ENCODE measurements at places on chromosomes 4 and X.

GRCh38 chr4:119284876-119285780 lies 36.8 kb downstream of the FABP2 start:
- DNase-seq, result no peak

DNA sequence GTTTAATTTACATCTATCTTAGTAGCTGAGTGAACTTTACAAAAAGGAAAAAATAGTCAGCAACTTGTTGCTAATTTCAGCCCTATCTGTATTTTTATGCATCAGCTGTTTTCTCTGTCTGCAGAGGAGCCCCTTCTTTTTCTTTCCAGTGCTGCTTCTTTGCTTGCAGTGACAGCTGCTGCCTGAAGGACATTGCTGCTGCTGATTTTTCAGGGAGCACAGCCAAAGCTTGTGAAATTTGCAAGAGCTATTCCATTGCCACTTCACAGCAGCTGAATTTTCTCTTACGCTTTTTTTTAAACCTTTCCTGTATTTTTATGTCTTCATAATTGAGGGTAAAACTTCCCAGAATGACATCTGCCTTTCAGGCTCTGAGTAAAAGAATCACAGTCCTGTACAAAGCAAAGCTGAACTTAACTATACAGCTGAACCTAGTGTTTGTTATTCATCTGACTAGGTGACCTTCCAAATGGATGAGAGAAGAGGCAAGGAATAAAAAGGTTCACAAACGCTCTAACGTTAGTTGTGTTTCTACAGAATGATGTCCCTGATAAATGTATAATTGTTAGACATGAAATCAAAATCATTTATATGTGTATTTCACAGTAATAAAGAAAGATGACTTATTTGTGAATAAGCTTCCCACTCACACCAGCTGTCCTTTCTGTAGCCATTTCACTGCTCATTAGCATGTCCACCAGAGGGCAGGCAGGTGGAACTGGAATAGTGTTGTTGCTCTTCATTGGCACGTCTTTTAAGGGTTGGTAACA lies 541.4 kb downstream of the ADGRL3 start:
- no peak for DNase-seq

GRCh38 chr4:36209941-36210649 lies 34.2 kb downstream of the ARAP2 start:
- no peak for DNase-seq

DNA sequence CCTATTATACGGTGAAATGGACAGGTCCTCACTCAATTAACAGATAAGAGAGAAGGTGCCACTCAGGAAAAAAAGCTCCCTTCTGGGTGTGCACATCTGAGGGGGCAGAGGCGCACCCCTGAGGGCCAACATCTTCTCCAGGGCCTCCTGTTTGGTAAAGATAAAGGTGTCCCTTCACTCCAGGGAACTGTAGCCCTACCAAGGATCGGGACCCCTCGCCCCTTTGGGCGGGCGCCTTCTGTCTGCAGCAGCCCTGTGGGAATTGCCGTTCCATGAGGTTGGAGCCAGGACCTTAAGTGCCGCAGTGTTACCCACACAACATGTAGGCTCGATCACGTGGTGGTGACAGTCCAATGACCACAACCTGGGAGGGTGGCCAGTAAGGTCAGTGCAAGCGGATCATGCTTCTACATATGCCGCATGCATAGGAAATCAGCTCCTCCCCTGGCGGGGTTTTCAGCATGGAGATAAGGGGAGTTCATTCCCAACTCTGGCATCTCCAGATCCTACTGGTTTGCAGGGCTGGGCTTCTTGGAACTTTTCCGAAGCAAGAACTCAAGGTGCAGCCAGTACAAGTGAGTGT lies 253.3 kb downstream of the EVC2 start:
- DNase-seq, result no peak

GRCh38 chr4:7461230-7461629 lies 26.5 kb upstream of the PSAPL1 start:
- no peak for DNase-seq

- DNase-seq, result no peak
Observed at GRCh38 chrX:140505421-140506337, 810 bp upstream of the SOX3 start.

- DNase-seq, result no peak
Observed at GRCh38 chr4:79673377-79673776, 265.3 kb upstream of the GK2 start.

GRCh38 chr4:114603497-114603896 lies 4.9 kb downstream of the UGT8 start:
- no peak for DNase-seq

DNA sequence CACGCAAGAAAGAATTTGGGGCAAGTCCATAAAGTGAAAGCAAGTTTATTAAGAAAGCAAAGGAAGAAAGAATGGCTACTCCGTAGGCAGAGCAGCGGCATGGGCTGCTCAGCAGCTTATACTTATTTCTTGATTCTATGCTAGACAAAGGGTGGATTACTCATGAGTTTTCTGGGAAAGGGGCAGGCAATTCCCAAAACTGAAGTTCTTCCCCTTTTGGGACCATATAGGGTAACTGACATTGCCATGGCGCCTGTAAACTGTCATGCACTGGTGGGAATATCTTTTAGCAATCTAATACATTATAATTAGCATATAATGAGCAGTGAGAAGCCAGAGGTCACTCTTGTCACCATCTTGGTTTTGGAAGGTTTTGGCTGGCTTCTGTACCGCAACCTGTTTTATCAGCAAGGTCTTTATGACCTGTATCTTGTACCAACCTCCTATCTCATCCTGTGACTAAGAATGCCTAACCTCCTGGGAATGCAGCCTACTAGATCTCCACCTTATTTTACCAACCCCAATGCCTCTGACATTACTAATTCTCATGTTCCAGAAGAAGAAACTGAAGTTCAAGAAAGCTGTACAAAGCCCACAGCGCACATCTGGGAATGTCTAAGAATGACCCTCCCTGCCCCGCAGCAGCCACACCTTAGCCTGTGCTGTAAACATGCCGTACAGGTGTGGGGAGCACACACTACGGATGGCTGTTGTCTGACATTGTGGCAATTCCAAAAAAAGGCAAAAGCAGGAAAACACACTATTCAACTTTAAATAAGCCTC lies 18.6 kb downstream of the RXFP1 start:
- DNase-seq, result no peak

- DNase-seq, result no peak
Observed at GRCh38 chr4:147368948-147369347, 111.9 kb upstream of the EDNRA start.

DNA sequence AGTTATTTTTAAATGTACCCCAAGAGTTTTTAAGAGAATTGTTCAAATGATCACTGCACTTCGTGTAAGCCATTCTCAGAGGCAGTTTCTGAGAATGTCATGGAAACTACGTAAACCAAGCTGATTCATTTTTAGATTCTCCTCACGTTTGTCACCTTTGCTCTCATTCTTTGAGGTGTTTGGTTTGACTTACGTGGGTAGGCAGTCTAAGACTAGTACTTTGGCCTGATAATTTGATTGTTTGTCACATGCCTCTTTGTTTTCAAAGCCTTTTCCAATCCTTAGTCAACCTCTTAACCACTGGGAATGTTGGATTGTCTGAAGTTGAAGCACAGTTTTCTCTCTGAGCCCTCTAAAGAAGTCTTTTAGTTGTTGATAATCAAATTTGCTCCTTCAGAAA lies 10.5 kb downstream of the SEPTIN11 start:
- no peak for DNase-seq

Measured in HS-5 (cell line).